ENCODE measurements at places on chromosomes 7 and 10.
A peak's percentile ranks its signal among the peaks of the same experiment; 100 is the strongest.

- DNase-seq: peak; percentile 66
Measured at GRCh38 chr10:51629934-51630639, 69.3 kb downstream of the CSTF2T start.

DNA sequence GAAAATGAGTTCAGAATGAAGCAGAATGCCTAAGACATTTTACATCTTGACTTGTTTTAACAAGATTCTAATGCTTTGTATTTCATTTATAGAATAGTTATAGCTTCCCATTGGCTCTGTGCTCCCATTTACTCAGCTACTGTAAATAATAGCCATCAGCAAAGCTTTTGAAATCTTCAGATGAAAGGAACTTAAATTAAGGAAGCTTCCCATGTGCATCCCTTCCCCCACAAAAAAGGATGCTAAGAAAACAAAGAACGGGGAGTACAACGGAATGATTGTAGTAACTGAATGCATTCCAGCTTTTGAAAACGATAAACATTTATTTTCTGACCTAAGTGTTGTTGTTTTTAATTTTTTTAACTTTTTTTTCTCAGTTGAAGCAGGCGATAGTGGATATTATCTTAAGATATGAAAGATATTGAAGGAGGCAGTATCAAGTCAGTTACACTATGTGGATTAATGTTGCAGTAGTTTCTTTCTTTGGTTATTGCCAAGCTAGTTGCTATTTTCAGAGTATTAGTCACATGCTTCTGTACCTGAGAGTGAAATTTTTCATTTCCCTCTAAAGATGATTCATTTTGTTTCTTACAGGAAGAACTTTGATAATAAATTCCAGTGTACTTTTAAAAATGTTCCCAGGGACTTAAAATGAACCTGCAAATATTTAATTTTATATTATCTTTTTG, 129.2 kb downstream of the KCND2 start:
- DNase-seq: peak; percentile 3

- DNase-seq: peak; percentile 89
Measured at GRCh38 chr7:10934292-10934691, 39.4 kb upstream of the PHF14 start.

DNA sequence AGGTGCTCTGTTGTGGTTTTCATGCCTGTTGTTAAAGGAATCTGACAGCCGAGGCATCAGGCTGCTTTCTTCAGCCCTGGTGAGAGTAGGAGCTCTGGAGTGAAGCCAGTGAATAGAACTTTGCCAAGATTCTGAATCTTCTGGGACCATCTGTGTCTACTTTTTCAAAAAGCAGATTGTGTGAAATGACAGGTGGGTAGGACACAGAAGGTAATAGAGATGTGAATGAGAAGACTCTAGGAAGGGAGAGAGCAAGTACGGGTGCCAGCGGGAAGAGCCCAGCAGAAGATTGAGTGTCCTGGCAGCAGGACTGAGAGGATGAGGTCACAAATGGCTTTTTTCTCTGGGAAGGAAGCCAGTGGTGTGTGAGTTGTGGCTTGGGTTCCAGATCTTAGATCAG, 429.2 kb downstream of the SDK1 start:
- DNase-seq: peak; percentile 73

GRCh38 chr7:129775695-129776361, 164.3 kb downstream of the NRF1 start:
- no peak for DNase-seq

DNA sequence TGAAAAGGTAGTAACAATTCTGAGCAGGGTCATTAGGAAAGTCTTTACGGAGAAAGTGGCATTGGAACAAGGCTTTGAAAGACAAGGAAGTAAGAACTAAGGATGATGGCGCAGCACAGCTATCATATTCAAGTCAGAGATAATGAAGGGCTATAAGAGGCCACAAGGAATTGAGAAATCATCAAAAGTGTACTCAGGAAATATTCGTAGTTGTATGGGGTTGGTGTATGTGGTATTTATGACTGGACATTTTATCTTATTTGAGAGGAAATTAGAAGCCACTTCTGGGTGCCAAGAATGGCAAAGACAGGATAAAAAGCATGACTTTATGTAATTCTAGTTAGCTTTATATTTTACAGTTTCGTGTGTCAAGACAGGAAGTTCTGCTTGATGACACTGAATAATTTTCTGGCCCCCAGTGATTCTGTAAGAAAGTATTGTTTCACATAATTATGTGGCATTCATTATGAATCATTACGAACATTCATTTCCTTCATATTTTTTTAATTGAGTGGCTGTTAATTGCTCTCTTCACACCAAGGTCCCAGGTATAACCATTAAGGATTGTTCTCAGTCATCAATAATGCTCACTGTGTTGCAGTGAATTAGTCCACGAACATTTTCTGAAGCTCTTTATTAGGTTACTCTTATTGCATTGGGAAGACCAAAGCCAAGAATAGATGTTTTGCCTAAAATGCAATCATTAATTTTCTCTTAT, 244.3 kb downstream of the PHF14 start:
- DNase-seq: no peak

- no peak for DNase-seq
Measured at GRCh38 chr7:129257168-129257567, 32.3 kb downstream of the AHCYL2 start.

- no peak for DNase-seq
Measured at GRCh38 chr7:34558022-34558421, 100.0 kb upstream of the NPSR1 start.

DNA sequence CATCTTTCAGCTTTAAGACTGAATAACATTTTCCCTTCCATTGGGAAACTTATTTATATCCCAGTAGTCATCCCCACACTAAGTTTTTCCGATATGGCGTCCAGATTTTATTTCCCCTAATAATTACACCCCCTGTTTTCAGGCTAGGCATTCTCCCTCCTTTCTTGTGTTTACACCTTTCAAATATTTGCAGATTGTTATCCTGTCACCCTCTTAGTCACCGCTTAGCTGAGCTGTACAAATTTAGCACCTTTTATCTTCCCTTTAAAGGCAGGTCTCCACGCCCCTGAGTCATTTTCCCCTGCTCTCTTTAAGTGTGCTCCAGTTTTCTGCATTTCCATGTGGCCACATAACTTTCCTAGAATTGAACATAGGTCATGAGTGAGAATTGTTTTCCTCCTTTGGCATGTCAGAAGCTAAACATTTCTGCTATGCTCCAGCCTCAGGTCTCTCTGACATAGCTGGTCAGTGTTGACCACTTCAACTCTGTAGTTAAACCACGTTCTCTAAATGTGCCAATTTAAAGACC, 47.4 kb downstream of the LRRC4 start:
- no peak for DNase-seq

DNA sequence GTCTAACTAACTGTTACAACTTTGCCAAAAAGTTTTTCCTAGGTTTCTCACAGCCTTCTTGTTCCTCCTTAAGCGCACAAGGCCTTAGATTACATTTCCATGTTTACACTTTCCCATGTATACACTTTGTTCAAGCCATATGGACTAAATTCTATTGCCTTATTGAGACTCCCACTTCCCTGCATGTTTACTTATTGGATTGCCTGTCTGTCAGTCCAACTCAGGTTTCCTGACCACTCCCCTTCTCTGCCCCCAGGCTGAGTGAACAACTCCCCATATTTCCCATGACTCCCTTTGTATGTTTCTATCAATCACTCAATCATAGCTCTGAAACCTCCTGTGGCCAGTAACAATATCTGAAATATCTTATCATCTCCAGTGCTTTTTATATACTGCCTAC, 43.0 kb downstream of the SLC25A40 start:
- DNase-seq: peak; percentile 50

- DNase-seq: no peak
Measured at GRCh38 chr10:94156453-94156852, 162.7 kb downstream of the PLCE1 start.

GRCh38 chr7:131723926-131724325, 167.5 kb upstream of the PODXL start:
- no peak for DNase-seq

GRCh38 chr10:714214-714613, 24.7 kb upstream of the DIP2C start:
- DNase-seq: no peak

DNA sequence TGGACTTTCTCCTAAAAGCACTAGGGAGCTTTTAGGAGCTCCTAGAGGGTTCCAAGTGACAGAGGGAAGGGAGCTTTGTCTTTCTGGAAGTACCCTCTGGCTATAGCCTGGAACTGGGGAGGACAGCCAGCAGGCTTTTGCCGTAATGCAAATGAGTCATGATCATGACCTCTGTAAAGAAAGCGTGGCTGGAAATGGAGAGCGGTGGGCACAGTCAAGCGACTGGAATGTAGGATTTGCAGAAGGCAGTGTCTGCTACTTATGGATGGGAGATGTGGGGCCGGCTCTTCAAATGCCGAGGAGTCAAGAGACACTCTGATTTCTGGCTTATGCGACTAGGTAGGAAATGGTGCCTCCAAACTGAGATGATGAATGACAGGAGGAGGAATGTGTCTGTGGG, 34.6 kb upstream of the PLPP4 start:
- no peak for DNase-seq

All from fibroblast of lung (primary cell).